ENCODE measurements at places on chromosomes 16 and 17.

DNA sequence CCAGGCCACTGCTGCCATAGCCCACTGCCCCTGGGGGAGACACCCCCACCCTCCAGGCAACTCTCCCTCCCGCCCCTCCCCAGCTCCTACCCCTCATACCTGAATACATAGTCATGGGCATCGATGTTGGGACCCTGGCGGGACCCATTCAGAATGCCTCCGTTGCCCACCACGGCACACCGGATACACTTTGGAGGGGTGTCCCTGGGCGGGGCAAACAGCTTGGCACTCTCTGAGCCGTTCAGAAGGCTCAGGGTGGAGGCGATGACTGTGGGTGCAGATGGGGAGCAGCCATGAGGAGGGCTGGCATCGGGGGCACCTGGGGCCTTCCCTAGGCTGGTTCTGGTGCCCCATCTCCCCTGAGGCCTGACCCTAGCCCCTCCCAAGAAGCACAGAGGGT, 12.6 kb downstream of the ST6GALNAC2 start:
- DNase-seq, result no peak

DNA sequence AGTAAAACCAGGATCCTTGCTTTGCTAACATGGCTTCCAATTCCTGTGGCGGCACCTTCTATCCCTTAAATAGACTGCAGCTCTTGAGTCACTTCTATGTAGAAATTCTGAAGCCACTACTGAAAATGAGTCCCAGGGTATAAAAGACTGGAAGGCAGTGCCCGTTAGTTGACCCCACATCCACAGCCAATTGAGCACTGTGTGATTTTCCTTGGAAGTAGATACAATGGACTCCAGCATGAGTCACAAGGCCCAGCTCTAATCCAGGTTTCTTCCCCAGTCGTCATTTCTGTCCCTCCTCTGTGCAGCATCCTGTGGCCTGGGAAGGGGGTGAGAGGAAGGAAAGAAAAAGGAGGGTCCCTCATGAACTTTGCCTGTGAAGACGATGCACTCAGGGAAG, 69.5 kb downstream of the HLF start:
- DNase-seq, result no peak

GRCh38 chr16:84505249-84506187, 1.1 kb upstream of the MEAK7 start:
- no peak for DNase-seq

DNA sequence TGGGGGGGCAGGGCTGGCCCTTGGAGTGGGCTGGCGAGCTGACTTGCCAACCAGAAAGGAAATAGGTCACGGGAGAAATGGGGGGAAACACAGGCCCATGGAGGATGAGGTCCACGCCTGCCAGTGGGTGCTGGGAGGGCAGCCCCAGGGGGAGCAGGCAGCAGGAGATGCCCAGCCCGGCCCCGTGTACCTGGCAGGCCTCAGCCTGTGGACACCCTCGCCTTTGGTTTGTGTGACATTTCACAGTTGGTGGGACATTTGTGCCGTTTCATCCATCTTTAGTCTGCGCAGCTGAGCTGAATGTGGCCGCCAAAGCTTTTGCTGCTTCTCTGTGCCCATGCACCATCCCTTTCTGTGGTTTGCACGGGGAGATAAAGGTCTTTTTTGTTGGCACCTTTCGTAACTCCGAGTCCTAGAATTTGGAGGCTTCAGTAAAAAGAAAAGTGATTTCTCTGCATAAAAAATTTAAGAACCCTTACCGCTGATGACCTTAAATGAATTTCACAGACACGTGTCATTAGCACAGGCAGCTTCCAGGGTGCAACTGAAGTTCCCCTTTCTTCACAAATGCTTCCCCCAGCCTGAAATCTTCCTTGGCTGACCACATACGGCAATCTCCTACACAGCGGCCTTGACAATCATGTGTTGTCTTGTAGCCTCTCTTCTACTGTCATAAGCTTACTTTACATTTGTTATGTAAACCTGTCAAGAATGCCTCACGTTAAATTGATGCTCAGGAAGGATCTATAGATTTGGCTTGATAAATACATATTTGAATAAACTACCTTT, 193.6 kb downstream of the RPTOR start:
- no peak for DNase-seq

DNA sequence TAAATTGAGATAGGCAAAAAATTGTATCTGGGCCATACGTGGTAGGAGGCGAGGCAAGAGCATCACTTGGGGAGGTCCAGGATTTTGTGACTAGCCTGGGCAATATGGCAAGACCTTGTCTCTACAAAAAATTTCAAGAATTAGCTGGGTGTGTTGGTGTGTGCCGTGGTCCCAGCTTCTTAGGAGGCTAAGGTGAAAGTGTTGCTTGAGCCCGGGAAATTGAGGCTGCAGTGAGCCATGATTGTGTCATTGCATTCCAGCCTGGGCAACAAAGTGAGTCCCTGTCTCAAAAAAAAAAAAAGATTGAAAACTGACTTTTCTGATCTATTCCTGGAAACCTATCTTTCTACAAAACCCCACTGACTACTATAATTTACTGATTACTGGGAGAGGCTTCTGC, 26.7 kb downstream of the CDK12 start:
- no peak for DNase-seq

GRCh38 chr17:56113486-56113885, 39.8 kb upstream of the ANKFN1 start:
- no peak for DNase-seq

DNA sequence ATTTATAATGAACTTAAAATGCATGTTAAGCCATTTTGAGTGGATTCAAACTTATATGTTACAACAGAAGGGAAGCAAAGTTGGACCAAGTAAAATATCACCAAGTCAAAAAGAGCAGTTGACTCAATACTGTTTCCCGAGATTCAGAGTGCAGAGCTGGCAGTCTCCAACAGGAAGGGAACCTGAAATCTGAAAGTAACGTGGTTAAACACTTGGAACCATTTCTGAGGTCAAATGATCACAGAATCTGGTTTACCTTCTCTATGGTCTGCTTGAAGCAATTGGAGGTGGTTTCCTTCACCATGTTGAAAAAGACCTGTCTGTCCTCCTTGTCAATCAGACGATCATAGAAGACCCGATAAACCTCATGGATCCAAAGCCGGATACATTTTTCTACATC, 86.5 kb downstream of the LYRM1 start:
- no peak for DNase-seq

DNA sequence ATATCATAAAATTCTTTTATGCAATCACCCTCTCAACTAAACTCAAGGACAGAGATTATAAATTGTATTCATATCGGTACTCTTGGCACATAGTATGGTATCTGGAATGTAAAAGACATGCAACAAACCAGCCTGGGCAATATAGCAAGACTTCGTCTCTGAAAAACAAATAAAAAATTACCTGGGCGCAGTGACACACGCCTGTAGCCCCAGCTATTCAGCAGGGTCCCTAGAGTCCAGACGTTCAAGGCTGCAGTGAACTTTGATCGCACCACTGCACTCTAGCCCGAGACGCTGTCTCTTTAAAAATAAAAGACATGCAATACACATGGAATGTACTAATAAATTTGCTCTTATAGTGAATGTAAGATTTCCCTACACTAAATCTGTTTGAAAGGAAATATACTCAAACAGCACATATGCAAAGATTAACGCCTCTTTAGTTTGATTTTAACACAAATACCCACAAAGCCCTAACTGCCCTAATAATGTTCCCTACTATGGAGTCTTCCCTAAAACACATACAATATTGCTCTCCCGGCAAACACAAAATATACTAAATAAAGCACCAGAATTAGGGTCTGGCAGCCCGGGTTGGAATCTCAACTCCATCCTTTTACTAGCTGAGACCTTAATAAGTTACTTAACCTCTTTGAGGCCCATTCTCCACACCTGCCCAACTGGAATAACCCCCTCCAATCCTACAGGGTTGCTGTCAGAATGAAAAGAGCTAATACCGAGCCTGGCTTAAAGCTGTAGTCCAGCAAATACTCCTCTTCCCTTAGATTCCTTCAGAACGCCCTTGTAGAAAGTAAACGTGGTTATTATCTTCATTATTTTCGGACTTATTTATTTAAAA, 1.2 kb downstream of the ABCA5 start:
- no peak for DNase-seq

DNA sequence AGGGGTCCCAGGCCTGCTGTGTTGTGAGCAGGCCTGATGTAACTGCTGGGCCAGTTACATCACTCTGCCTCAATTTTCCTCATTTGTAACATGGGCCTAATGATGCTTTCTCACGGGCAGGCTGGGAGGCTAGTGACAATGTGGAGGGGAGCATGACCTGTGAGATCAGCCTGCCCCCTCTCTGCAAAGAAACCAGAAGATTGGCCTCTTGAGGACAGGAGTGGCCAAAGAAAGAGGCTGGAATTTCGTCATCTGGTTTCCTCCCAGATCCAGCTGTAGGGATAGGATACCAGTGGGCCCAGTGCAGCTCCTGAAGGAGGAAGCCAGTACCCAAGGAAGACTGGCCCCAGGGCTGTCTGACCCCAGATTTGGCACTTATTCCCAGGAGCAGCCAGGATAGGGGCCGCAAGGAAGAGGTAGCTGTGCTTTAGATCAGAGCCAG, 615 bp upstream of the SREBF1 start:
- no peak for DNase-seq

- no peak for DNase-seq
Observed at GRCh38 chr17:49292901-49293300, 62.3 kb upstream of the PHOSPHO1 start.

- no peak for DNase-seq
Observed at GRCh38 chr16:88534638-88535190, 35.5 kb upstream of the ZC3H18 start.

GRCh38 chr16:67780847-67781564, 25.4 kb downstream of the RANBP10 start:
- no peak for DNase-seq

GRCh38 chr17:61160789-61161445, 238.7 kb upstream of the TBX2 start:
- DNase-seq, result no peak

- no peak for DNase-seq
Observed at GRCh38 chr17:57701124-57701523, 44.0 kb downstream of the CCDC182 start.

- no peak for DNase-seq
Observed at GRCh38 chr17:15918661-15919259, 26.2 kb upstream of the ADORA2B start.

- no peak for DNase-seq
Observed at GRCh38 chr16:89974870-89975269, 26.3 kb downstream of the DEF8 start.

DNA sequence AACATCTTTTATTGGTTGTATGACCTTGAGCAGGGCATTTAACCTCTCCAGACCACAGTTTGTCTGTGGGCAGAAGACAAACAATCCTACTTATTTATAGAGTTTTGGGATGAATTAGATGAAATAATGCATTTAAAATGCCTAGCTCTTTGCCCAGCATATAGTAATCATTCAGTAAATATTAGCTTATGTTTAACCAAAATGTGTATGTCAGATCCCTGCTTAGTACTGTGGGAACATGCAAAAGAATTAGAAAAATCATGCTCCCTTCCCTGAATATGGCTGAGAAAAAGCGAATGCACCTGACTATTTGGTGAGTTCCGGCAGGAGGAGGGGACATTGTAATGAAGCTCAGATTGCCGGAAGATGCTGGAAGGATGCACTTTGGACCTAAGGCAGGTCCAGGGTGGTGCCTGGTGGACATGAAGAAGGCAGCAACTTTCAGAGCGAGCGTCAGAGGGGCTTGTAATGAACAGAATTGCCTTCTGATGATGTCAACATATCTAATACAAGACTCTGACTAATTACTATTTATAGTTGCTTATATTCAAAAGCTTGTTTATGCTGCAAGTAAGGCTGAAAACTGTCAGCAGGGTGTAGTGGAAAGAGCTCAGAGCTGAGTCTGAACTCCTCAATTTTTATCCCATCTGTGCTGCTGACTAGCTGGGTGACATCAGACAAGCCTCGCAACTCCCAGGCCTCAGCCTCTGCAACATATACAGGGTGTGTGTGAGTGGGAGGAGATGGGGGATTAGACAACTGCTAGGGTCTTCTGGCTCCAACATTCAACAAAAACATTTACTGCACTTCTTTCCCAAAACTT, 221.2 kb downstream of the PRKCA start:
- DNase-seq, result no peak

DNA sequence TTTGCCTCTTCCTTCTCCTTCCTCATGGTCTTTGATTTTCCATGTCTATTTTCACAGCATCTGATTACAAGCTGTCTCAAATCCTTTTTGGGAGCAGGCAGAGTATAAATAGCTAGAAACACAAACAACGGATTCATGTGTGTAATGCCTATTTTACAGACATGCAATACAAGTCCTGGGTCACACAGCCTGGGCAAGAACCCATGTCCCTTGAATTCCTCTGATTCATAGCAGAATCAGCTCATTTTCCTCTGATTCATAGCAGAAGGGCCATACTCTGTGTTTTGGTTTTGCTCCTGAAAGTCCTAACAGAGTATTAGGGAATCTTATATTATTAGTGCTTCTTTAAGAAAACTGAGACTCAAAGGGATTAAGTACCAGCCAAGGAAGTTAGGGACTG, 71.3 kb downstream of the IRX5 start:
- DNase-seq, result no peak

DNA sequence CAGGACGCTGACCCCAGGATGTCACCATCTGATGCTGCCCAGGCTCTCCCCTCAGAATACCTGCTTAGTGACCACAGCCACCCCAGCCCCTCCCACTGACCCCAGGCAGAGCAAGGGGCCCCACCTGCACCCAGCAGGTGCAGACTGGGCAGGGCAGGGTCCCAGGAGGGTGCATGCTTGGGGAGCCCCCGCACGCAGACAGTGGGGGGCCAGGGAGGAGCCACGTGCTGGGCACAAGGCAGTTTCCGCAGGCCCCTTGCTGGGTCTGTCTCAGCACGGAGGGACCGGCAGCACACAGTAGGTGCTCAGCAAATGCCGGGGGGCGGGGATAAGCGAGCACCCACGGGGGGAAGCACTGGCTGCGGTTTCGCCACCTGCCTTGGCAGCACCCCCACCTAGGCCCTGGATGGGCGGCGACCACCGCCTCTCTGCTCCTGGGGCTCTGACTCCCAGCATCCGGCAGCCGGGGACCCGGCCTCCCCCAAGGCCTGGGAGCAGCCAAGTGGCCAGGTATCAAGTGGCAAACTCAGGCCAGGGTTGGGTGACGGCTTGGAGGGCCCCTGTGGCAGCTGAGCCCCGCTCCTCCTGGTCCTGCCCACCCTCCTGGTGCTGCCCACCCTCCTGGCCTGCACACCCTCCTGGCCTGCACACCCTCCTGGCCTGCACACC, 18.7 kb upstream of the SSTR5 start:
- no peak for DNase-seq

Measured in activated CD8-positive, alpha-beta memory T cell treated with anti-CD3 and anti-CD28 coated beads for 1 hour (primary cell).